Gastroesophageal sphincter (tissue), 4 donors: ENCODE measurements at places on chromosomes 7 and 10. TPM values are rescaled to one million over a fixed set of nuclear protein-coding genes. Genes with fewer than 3 reads are reported as not detected.
A peak's percentile ranks its signal among the peaks of the same experiment; 100 is the strongest.

DNA sequence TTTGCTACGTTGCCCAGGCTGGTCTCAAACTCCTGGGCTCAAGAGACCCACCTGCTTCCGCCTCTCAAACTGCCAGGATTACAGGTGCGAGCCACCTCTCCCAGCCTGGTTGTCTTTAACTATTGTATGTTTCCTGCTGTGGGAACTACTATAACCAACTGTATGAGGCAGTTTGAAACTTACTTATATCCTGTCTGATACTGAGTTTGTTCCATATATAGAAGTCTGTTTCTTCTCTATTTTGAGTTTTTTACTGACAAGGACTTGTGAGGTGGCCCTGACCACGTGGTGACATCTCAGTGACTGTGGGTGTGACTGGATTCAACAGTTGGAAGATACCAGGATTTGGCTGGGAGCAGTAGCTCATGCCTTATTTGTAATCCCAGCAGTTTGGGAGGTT, 14.2 kb downstream of the FBH1 start:
- no peak overlapping the region for H3K4me3 ChIP-seq
- no peaks in the 10 kb centered on the region for H3K27me3 ChIP-seq
- no peaks in the 10 kb centered on the region for H3K4me1 ChIP-seq
- H3K36me3 ChIP-seq: no peaks in the 10 kb centered on the region
- H3K27ac ChIP-seq: no peak overlapping the region

DNA sequence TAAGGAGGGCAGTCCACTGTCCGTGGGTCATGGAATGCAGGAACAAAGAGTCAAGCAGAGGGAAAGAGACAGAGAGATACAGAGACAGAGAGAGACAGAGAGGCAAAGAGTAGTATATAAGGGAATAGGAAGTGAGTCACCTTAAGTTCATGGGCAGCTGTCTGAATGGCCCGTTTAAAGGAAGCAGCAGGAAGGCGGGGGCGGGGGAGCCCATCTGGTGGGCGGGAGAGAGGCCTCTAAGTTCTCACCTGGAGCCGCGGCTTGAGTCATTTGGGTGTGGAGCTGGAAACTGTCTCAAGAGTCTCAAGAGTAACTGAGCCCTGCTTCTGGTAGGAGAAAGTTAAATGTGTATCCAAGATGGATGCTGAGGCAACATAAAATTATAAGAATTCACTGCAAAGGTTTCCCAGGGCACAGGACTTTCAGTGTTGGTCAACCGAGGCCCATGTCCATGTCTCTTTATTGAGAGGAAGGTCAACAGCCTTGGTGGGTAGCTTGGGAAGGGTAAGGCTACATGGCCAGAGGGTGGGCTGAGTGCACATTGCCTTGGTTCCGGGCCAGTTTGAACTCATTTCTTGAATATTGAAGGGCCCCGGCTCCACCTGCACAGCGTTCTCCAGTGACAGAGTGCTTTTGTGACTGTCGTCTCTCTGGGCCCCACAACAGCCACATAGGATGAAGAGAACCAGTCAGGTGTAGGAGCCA, 85.5 kb upstream of the CACUL1 start:
- no peaks in the 10 kb centered on the region for H3K27me3 ChIP-seq
- H3K36me3 ChIP-seq: no peaks in the 10 kb centered on the region
- no peak overlapping the region for H3K4me3 ChIP-seq
- no peak overlapping the region for H3K27ac ChIP-seq
- ATAC-seq: no peak
- H3K4me1 ChIP-seq: no peaks in the 10 kb centered on the region

DNA sequence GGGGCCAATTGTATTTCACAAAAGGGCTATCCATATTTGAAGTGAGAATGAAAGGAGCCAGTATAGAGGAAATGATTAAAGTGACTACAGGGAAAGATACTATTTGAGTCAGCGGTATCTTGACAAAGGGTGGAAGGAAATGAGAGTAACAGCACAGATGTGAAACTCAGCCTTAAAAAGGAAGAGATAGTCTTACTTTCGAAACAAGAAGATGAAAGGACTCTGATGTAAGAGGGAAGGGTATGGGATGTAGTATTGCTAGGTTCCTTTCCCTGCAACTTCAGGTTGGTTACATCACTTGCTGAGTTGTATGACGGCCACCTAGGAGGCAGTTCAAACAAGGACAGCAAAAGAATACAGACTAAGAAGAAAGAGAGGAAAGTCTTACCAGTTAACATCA, 13.7 kb downstream of the CISD1 start:
- H3K36me3 ChIP-seq: no peaks in the 10 kb centered on the region
- ATAC-seq: no peak
- H3K27ac ChIP-seq: no peak overlapping the region
- no peak overlapping the region for H3K4me3 ChIP-seq
- no peaks in the 10 kb centered on the region for H3K27me3 ChIP-seq

DNA sequence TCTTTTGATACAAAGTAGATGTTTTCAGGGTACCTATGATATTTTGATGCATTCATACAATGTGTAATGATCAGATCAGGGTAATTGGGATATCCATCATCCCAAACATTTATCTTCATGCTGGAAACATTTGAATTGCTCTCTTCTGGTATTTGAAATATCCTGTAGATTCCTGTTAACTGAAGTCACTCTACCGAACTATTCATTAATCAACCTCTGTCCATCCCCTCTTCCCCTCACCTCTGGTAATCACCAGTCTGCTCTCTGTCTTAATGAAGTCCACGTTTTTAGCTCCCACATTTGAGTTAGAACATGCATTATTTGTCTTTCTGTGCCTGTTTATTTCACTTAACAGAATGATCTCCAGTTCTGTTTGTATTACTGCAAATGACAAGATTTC, 11.3 kb downstream of the MTG1 start:
- H3K4me3 ChIP-seq: no peak overlapping the region
- no peak for ATAC-seq
- no peaks in the 10 kb centered on the region for H3K27me3 ChIP-seq
- no peak overlapping the region for H3K27ac ChIP-seq

DNA sequence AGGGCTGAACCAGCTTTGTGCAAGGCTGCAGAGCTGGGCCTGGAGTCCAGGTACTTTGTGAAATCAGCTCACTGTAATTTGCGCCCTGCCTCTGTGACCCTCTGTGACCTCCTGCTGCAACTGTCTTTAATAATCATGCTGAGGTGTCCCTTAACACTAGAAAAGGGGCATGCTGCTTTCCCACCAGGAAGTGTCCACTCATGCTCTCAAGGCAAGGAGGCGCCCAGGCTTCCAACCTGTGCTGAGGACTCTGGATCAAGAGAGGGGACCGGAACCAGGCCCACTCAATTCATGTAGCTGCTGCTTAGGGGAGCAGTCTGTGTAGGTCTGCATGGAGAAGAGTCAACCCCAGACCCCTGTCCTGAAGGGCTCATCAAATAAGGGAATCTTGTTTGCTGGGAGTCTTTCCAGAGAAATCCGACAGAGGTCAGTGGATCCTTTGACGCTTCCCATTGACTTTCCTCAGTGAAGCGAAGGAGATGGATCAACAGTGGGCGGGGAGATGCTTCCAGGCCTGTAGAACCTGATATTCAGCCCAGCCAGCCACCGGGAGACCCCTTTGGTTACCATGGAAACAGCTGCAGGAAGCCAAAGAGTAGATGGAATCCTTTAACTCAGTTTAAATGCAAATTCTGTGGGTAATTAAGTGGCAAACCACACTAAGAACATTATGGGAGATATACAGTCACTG, 945.9 kb downstream of the GRID1 start:
- no peak overlapping the region for H3K27ac ChIP-seq
- H3K4me3 ChIP-seq: no peak overlapping the region
- H3K27me3 ChIP-seq: no peaks in the 10 kb centered on the region
- no peak for ATAC-seq
- no peaks in the 10 kb centered on the region for H3K4me1 ChIP-seq

- no peak overlapping the region for H3K4me3 ChIP-seq
- no peak overlapping the region for H3K27ac ChIP-seq
- peaks cover 25% of the 10 kb centered on the region for H3K27me3 ChIP-seq
- no peak for ATAC-seq
Observed at GRCh38 chr10:133315847-133316246, 7.1 kb downstream of the ZNF511 start.

- H3K4me3 ChIP-seq: no peak overlapping the region
- peaks cover 100% of the 10 kb centered on the region for H3K36me3 ChIP-seq
- no peak for ATAC-seq
- H3K4me1 ChIP-seq: no peaks in the 10 kb centered on the region
- H3K27ac ChIP-seq: no peak overlapping the region
Observed at GRCh38 chr10:3151889-3152565, 20.6 kb downstream of the PITRM1 start.

DNA sequence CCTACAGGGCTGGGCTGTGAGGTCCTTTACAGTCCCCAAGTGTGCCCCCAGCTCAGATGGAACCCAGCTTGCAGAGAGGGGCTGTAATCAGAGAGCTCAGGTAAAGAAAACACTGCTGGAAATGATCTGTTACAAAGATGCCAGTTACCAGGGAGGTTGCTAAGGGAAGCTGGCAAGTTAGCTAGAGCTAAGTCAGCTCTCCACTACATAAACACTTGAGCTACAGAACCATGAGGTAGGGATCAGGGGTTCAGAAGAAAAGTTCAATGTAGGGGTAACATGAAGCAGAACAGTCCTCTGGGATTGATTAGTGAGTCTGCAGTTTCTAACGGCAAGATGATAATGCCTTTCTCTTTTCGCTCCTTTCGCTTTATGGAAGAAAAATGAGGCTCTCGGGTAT, 53.1 kb upstream of the TM9SF3 start:
- H3K4me3 ChIP-seq: no peak overlapping the region
- H3K27ac ChIP-seq: no peak overlapping the region
- ATAC-seq: no peak
- H3K36me3 ChIP-seq: no peaks in the 10 kb centered on the region
- no peaks in the 10 kb centered on the region for H3K27me3 ChIP-seq

- no peaks in the 10 kb centered on the region for H3K36me3 ChIP-seq
- H3K4me3 ChIP-seq: no peak overlapping the region
- H3K27ac ChIP-seq: no peak overlapping the region
- no peak for ATAC-seq
- no peaks in the 10 kb centered on the region for H3K27me3 ChIP-seq
Observed at GRCh38 chr7:24936121-24936824, 43.7 kb downstream of the OSBPL3 start.

- no peak overlapping the region for H3K4me3 ChIP-seq
- no peaks in the 10 kb centered on the region for H3K27me3 ChIP-seq
- peaks cover 12% of the 10 kb centered on the region for H3K4me1 ChIP-seq
- ATAC-seq: no peak
Observed at GRCh38 chr7:74282748-74283459, 6.3 kb upstream of the CLIP2 start.

DNA sequence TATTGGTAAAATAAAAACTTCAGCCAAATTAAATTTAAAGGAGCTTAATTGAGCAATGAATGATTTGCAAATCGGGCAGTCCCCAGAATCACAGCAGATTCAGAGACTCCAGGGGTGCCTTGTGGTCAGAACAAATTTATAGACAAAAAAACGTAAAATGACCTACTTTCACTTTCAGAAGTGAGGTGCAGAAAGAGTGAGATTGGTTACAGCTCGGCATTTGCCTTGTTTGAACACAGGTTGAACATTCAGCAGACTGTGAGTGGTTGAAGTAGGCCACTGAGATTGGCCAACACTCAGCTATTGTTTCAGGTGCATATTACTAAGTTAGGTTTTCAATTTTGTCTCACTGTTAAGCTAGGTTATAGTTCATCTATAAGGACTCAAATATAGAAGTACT, 153.4 kb downstream of the BICC1 start:
- H3K4me1 ChIP-seq: no peaks in the 10 kb centered on the region
- peak overlapping the region; percentile 61 for H3K27ac ChIP-seq
- no peak for ATAC-seq
- no peaks in the 10 kb centered on the region for H3K27me3 ChIP-seq

- peak overlapping the region; percentile 84 for H3K4me3 ChIP-seq
- H3K4me1 ChIP-seq: peaks cover 3% of the 10 kb centered on the region
- H3K27me3 ChIP-seq: no peaks in the 10 kb centered on the region
- no peak for ATAC-seq
Observed at GRCh38 chr10:7819121-7819460, 786 bp downstream of the TAF3 start.

GRCh38 chr10:128111696-128112095, 14.5 kb downstream of the MKI67 start:
- H3K27me3 ChIP-seq: no peaks in the 10 kb centered on the region
- no peak overlapping the region for H3K27ac ChIP-seq
- no peaks in the 10 kb centered on the region for H3K36me3 ChIP-seq
- H3K4me1 ChIP-seq: no peaks in the 10 kb centered on the region

GRCh38 chr7:64637521-64638445, 28.1 kb upstream of the ZNF107 start:
- no peaks in the 10 kb centered on the region for H3K36me3 ChIP-seq
- H3K4me1 ChIP-seq: no peaks in the 10 kb centered on the region
- H3K27me3 ChIP-seq: no peaks in the 10 kb centered on the region
- H3K27ac ChIP-seq: no peak overlapping the region
- ATAC-seq: no peak

DNA sequence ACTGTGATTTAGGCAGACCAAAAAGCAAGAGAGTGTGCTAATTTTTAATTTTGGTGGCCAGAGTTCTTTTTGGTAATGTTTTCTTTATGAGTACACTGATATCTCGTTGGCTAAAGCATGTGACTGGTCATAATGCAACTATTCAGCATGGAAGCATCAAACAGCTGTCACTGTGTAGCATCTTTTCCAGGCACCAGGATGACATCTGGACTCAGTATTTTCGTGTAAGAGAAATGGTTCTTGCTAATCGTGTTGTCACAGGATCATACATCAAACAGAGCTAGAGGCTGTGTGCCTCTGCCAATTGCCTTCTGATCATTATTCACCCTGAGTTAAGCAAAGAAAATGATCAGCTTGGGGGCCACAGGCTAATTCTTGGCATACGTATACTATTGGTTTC, 118.9 kb downstream of the SND1 start:
- H3K4me3 ChIP-seq: no peak overlapping the region
- H3K36me3 ChIP-seq: no peaks in the 10 kb centered on the region
- no peaks in the 10 kb centered on the region for H3K4me1 ChIP-seq
- no peak overlapping the region for H3K27ac ChIP-seq
- H3K27me3 ChIP-seq: no peaks in the 10 kb centered on the region

Gene MALSU1
- total RNA-seq: 50.1 TPM

Gene SLC18A2
- total RNA-seq: 1.9 TPM

Gene ARF5
- total RNA-seq: 145 TPM

Gene CYP51A1
- 31.6 TPM for total RNA-seq

Gene TMEM106B
- total RNA-seq: 88.4 TPM

Gene RP9
- total RNA-seq: 10.8 TPM

Gene WNT2
- total RNA-seq: 0.54 TPM

Gene PDE1C
- 28.8 TPM for total RNA-seq

Gene TMEM178B
- total RNA-seq: 1.4 TPM

Gene PRKRIP1
- total RNA-seq: 48.7 TPM

Gene CPA2
- total RNA-seq: not detected

Gene SPDYE11
- total RNA-seq: not detected

Gene AGAP5
- 0.72 TPM for total RNA-seq

Gene IGFBP1
- not detected for total RNA-seq

Gene BMPER
- 22.5 TPM for total RNA-seq
